ENCODE measurements at places on chromosomes 1 and 21.

GRCh38 chr1:77228836-77229235 lies 9.6 kb upstream of the PIGK start:
- DNase-seq: no peak

GRCh38 chr21:45397381-45397780 lies 7.6 kb upstream of the COL18A1 start:
- no peak for DNase-seq

DNA sequence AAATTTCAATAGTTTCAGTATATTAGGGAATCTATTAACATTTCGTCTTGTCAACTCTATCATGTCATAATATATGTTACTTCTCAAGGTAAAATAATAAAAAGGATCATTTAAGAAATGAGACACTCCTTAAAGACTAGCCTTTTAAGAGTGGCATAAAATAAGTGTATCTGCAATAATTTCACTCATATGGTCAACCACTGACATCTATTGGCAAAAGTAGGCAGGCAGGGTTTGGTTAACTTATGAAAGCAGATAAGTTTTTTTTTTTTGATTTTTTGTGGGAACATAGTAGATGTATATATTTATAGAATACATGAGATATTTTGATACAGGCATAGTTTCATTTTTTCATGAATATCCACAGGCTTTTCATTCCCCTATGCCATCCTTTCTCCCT lies 5.5 kb upstream of the RGS21 start:
- DNase-seq: no peak

DNA sequence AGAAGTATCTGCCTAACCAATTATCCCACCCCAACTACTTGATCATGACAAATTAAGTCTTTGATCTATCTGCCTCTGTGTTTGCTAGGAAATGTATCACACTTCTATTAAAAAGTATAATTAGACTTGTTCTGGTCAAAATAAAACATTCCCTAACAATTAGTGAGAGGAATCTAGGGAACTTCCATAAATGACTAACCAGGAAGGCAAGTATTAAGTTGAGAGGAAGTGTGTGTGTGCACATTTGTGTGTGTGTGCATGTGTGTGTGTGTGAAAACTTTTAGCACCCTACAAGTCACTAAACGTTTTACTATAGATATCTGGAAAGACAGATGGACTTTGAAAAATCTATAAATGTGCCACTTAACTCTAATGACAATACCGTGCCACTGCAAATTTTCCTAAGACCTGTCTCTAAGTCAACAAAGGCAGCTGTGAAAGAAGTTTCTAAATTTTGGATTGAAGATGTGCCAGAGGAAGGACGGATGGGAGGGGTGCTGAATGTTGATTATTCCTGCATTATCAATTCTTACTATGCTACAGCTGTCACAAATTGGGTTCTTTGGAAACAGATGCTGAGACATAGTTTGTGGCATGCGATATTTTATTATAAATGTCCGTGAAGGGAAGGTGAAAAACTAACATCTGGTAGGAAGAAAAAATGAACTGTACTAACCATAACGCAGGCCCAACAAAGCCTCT lies 567.1 kb downstream of the PTPRC start:
- no peak for DNase-seq

GRCh38 chr1:210021145-210021860 lies 83.3 kb downstream of the SYT14 start:
- DNase-seq: no peak

DNA sequence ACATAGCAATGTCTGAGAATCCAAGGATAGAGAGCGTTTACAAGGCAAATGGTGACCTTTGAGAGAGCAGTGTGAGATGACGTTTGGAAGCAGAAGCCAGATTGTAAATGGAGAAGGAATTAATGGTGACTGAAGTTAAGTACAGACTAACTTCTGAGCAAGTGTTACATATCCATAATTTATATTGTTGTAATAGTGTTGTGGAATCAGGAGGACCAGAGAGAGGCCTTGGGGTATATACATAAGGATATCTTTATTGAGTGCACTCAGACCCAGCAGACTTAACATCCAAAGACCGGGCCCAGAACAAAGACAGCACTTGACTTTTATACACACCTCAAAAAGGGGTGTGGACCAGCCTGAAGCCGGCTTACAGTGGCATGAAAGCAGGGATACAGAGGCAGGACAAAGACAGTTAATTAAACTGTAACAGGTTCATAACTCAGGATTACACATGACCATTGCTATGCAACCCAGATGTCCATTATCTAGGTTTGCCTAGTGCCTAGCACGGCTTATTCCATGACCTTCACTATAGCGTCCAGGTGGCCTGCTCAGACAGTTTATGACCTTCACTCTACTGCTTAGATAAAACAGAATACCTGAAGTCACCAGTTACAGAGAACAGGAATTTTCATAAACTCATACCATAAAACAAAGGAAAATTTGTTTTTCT lies 2.7 kb upstream of the MGST3 start:
- no peak for DNase-seq

- DNase-seq: peak; percentile 79
These were observed 405.0 kb upstream of the POU3F1 start for GRCh38 chr1:38451541-38451993.

- DNase-seq: no peak
These were observed 24.9 kb upstream of the KCNC4 start for GRCh38 chr1:110185181-110185580.

GRCh38 chr1:27588256-27589232 lies 15.4 kb downstream of the AHDC1 start:
- DNase-seq: no peak

GRCh38 chr1:210373878-210374599 lies 45.3 kb downstream of the HHAT start:
- peak; percentile 82 for DNase-seq

GRCh38 chr1:247165674-247166073 lies 6.1 kb downstream of the ZNF124 start:
- DNase-seq: no peak

GRCh38 chr1:157485793-157486192 lies 66.5 kb downstream of the FCRL5 start:
- no peak for DNase-seq

DNA sequence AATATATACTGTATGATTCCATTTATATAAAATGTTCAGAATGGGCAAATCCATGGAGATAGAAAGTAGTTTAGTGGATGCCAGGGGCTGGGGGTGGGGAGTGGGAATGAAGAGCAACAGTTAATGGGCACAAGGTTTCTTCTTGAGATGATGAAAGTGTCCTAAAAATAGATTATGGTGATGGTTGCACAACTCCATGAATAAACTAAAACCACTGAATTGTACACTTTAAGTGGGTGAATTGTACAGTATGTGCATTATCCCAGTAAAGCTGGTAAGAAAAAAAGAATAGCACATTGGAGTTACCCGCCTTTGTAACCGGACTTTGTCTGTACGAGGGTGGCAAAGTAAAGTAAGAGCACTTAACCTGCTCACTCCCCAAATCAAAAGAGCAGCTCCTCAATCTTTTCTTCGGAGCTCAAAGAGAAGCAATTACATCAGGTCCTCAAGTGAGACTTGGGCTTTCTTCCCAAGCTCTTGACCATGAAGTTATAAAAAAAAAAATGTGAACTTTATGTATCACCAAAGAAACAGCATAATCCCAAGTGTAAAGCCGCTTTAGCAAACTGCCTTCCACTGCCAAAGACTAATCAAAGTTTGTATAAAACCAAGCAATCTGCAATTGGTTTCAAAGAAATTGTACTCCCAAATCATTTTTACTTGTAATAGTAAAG lies 32.1 kb downstream of the ALDH9A1 start:
- DNase-seq: no peak

DNA sequence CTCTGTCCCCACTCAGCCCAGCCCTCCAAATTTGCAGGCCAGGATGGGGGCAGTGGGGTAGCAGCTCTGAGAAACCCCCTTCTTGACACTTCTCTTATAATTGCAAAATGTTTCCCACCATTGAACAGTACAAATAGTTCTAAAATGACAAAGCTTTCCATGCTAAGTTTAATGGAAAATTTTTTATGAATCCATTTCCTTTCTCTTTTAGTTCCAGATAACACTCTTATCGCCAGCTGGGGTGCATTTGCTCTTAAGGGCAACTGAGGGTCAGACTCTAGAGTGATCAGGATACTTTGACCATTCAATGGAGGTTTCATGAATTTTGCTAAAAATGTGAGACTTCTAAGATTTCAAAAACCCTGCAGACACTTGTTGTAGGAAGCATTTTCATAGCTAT lies 29.9 kb downstream of the PIK3C2B start:
- DNase-seq: no peak

DNA sequence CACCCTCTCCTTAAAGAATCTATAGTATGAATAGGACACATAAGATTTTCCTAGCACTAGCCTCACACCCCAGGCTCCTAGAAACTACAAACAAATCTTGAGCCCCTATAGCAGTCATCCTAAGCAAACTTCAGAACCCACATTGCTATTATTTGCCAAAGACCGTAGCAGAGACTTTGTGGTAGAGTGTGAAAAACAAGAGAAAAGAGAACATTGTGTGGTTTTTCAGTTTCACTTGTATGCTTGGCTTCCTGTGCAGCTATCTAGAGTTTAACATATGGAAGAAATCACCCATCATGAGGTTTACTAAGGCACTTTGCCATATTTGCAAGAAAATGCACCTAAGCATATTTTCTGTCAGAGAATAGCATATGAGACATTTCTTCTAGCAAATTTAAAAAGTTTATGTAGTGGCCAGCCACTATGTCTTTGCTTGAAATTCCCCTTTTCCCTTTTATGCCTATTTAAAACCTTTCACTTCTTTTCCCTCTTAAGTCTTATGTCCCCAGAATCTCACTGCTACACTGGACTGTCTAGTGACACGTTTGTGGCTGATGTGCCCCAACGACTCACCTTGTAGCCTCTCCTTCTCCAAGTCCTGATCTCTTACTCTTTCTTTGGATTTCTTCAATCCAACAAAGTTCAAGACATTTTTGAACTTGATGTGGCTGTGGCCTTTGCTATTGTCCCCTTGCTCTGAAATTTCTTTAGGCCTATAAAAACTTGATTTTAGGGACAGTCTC lies 25.6 kb downstream of the CCDC190 start:
- no peak for DNase-seq

- peak; percentile 24 for DNase-seq
These were observed 133.1 kb downstream of the SETD4 start for GRCh38 chr21:35927262-35927661.

DNA sequence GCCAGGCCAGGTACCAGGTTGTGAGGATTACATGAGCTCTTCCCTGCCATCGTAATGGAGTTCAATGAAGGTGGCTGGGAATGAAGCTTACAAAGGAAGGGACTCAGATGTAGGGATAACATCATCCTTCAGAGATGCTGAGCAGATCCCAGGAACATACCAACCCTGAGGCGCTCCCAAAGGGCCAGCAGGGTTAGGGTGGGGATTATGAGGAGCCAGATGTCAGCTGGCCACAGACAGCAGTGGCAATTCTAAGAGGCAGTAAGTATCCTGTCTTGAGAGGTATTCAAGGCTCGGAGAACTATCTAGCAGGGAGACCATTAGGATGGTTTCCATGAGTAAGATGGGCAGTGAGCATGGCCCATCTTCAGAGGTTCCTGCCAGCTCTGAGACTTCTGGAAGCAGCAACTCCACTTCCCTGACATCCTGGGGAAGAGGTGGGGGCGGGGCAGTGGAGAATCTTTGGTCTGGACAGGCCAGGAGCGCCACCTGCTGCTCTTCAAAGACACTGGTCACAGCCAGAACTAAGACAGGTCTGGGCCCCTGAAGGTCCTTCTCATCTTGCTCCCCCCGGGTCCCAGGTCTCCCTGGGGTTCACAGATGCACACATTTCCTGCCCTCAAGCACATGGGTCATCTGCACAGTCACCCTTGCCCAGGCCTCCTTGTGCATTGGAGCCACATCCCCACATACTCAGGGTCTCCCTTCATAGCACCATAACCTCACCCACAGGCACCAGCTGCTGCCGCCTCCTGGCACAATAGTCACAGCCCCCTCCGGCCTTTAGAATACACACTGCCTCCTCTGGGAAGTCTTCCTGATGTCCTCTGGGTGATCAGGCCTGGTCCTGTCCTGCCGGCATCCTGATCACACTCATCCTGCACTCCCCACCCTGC lies 2.7 kb upstream of the SDC3 start:
- DNase-seq: no peak

- no peak for DNase-seq
These were observed 93.8 kb downstream of the EPHB2 start for GRCh38 chr1:22804406-22804805.

GRCh38 chr1:39394598-39394997 lies 96.8 kb upstream of the BMP8A start:
- no peak for DNase-seq

- no peak for DNase-seq
These were observed 47.9 kb upstream of the LEPR start for GRCh38 chr1:65372557-65372956.

- no peak for DNase-seq
These were observed 52.9 kb upstream of the ECE1 start for GRCh38 chr1:21342961-21343838.

GRCh38 chr1:88658419-88658818 lies 25.7 kb upstream of the PKN2 start:
- no peak for DNase-seq

DNA sequence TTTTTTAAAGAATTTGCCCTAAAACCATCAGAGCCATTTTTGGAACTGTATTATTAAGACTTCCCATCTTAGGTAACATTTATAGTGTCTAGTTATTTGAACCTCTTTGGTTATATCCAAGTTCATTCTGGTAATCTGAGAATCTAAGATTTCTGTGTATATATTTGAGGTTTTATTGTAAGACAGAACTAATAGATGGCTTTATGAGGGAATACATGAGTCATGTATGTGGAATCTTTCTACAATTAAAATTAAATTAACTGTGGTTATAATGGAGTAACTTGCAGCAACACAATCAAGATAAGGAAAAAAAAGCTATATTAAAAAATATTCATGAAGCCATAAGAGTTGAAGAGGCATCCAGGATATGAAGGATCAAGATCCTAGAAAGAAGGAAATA lies 92.1 kb downstream of the UBE2U start:
- no peak for DNase-seq

GRCh38 chr1:54312796-54313316 lies 93.3 kb downstream of the SSBP3 start:
- peak; percentile 94 for DNase-seq

GRCh38 chr1:21246905-21247642 lies 43.2 kb downstream of the ECE1 start:
- no peak for DNase-seq

GRCh38 chr1:235012436-235013210 lies 116.0 kb downstream of the TOMM20 start:
- DNase-seq: no peak

- DNase-seq: no peak
These were observed 54.4 kb upstream of the C1orf174 start for GRCh38 chr1:3954170-3955169.

- DNase-seq: no peak
These were observed 189.9 kb downstream of the HUNK start for GRCh38 chr21:32062591-32063227.
